ENCODE measurements at places on chromosomes 5 and 9.

GRCh38 chr5:143197260-143197656 lies 206.2 kb downstream of the NR3C1 start:
- no peak for DNase-seq

GRCh38 chr9:131046581-131047202 lies 37.7 kb downstream of the LAMC3 start:
- peak; percentile 84 for DNase-seq

DNA sequence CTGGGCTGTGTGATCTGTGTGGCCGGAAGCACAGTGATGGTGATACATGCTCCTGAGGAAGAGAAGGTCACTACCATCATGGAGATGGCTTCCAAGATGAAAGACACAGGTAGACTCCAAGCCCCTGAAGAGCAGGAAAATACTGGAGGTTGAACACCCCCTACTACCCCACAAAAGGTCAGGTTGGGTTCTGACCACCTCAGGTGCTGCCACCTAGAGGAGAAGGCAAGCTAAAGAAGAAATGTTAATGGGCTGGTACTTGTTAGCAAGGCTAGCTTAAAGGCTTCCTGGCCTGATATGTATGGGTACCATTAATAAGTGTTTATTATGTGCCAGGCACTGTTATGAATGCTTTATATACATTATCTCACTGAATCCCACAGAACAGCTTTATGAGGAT lies 11.7 kb downstream of the NIPAL4 start:
- peak; percentile 50 for DNase-seq

DNA sequence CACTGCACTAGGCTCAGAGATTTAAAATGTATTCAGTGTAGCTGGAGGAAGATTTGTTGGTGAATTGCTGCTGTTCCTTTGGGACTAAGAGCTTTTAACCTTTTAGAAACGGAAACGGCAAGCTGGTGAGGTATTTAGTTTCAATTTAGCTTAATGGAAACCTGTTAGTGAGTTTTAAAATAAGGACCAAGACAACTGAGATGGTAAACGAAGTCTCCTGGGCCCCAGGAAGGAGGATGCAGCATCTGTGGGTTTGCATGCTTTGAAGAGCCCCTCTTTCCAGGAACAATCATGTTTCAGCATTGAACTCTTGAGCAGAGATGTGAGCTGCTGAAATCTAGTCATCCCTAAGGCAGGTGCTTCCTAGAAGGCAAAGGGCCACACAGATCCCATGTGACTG lies 16.5 kb downstream of the DNAI1 start:
- no peak for DNase-seq

- DNase-seq: no peak
Measured at GRCh38 chr9:135035781-135036760, 51.4 kb upstream of the OLFM1 start.

DNA sequence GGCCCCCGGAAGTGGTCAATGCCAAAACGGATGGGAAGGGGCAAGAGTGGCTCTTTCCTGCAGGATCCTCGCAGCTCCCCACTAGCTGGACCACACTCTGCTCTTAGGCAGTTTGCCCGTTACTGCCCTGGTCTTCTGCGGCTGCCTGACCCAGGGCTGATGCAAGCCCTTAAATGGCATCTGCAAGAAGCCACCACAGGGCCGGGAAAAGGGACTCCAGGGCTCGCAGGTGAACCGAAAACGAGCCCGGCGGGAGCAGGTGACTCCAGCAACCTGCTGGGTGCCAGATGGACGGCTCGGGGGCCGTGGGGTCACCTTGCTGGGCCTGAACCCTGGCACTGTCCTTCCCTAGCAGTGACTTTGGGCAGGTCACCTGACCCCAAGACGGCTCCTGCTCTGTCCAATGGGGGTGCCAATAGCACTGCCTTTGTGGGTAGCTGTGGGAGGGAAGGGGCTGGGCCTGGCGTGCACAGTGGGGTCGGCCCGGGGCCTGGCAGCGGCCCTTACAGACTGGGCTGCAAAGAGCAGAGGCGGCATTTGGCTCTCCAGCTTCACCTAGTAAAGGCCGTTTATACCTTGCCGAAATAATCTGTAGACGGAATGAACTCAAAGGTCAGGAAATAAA lies 1.3 kb downstream of the TMEM250 start:
- peak; percentile 73 for DNase-seq

- no peak for DNase-seq
Measured at GRCh38 chr5:106451998-106452397, 1218.7 kb downstream of the EFNA5 start.
